Kasumi-1 (cell line): ENCODE measurements at places on chromosomes 16 and 17.
A peak's percentile ranks its signal among the peaks of the same experiment; 100 is the strongest.

DNA sequence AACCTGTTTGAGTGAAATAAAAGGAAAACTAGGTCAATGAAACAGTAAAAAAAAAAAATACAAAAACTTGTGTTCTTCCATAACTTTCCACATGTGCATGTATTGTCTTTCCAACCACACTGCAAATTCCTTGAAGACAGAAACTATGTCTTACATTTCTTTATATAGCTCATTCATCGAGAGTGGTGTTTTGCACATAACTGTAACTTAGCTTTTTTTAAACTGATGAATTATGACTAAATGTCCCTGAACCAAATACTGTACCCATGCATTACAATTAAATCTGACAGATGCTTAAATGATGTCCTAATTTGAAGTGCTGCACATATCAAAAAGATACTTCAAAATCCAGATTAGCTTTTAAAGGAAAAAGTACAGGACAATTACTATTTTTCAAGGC lies 50.1 kb downstream of the BRIP1 start:
- DNase-seq = no peak

DNA sequence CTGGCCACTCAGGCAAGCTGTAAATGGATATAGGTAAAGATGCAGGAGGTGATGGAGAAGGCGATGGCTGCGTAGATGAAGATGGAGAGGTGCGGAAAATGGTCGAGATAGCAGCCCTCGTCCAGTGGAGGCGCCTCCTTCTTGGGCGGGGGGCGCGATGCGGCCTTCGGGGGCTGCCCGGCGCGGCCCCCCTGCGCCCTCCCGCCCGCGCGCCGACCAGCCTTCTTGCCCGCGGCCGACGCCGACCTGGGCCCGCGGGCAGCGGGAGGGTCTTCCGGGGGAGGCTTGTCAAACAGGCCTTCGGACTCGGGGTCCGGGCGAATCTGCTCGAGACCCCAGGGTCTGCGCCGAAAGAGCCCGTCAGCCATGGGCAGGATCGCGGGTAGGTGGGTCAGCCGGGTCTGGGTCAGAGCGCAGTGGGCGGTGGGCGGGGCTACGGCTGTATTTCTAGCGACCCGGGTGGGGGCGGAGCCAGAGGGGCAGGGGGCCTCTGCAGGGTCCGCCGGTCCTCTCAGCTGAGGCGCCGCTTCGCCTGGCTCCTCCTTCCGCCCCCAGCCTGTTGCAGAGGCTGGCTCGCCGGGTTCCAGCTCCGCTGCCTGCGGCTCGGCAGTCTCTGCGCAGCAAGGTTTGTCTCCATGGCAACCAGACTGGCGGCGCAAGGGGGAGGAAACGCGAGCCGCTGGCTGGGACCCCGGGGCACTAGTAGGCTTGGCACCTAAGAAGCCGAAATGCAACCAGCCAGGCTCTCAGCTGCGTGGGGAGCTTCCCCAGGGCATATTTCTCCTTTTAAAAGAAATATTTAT lies 14.4 kb downstream of the MIS12 start:
- peak; percentile 24 for DNase-seq

DNA sequence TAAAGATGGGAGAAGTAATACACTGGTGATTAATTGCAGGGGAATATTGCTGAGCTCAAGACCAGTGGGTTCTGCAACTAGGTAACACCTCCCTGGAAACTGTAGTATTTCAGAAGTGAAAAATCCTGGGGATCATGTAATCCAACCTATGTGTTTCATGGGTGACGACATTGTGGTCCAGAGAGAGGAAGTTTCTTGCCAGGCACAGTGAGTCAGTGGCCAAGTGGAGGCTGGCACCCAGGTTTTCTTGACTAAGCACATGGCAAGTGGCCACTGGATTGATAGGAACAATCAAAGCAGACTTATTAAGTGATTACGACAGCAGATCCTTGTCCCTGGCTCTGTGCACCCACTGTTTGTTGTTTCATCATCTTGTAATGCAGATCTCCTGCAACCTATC lies 14.6 kb upstream of the CIITA start:
- peak; percentile 14 for DNase-seq

DNA sequence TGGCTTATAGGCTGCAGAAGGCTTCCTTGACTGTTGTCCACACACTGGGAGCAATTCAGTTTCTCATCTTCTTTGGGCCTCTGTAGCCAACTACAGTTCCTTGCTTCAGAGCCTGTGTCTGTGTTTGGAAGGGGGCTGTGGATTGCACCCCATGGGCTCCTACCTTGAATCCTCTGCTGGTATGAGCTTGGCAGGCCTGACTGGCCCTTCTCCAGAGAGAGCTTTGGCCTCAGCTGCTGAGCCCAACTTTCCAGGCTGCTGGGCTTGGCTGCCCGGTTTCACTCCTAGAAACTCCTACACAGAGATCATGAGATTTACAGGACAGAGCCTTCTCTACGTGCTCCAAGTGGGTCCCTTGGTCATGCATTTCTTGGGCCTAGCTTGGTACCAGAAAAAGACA lies 354.4 kb downstream of the SNX29 start:
- no peak for DNase-seq

- no peak for DNase-seq
Observed at GRCh38 chr16:31108794-31109558, 790 bp downstream of the BCKDK start.

DNA sequence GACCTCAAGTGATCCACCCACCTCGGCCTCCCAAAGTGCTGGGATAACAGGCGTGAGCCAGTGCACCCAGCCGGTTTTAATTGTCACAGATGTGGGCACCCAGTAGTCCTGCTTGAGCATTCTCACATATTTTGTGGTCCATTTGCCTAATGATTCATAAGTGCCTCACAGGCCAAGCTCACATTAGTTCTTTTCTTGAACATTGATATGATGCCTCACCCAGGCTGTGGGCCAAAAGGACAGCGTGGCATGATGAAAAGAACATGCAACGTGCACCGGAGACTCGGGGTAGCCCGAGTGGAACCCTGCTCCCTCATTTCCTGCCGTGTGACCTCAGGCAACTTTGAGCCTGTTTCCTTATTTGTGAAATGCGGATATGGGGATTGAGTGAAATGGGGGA lies 181.9 kb downstream of the SNX29 start:
- no peak for DNase-seq

DNA sequence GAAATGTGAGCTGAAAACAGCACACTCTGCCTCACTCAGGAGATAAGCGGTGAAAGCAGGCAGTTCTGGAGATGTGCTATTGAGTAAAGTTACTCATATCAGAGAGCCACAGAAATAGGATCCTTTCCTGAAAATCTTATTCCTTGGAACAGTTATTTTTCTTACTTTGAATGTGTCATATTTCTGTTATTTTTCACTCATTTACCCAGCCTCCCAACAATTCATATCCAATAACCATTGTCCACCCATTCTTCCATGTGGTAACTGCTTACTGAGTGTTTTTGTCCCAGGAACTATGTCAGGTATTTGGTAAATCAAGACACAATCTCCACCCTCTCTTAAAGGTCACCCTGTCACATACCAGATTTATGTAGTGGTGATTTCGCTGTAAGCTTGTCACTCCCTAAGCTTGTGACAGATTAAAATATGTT lies 144.9 kb downstream of the PARN start:
- DNase-seq = no peak

- DNase-seq = no peak
Observed at GRCh38 chr16:85335584-85336491, 223.6 kb upstream of the CIBAR2 start.

GRCh38 chr17:82441691-82442487 lies 8.7 kb downstream of the CYBC1 start:
- no peak for DNase-seq

- DNase-seq = no peak
Observed at GRCh38 chr16:76232704-76233103, 44.5 kb upstream of the CNTNAP4 start.

GRCh38 chr16:8847623-8848022 lies 21.2 kb downstream of the CARHSP1 start:
- DNase-seq = no peak

DNA sequence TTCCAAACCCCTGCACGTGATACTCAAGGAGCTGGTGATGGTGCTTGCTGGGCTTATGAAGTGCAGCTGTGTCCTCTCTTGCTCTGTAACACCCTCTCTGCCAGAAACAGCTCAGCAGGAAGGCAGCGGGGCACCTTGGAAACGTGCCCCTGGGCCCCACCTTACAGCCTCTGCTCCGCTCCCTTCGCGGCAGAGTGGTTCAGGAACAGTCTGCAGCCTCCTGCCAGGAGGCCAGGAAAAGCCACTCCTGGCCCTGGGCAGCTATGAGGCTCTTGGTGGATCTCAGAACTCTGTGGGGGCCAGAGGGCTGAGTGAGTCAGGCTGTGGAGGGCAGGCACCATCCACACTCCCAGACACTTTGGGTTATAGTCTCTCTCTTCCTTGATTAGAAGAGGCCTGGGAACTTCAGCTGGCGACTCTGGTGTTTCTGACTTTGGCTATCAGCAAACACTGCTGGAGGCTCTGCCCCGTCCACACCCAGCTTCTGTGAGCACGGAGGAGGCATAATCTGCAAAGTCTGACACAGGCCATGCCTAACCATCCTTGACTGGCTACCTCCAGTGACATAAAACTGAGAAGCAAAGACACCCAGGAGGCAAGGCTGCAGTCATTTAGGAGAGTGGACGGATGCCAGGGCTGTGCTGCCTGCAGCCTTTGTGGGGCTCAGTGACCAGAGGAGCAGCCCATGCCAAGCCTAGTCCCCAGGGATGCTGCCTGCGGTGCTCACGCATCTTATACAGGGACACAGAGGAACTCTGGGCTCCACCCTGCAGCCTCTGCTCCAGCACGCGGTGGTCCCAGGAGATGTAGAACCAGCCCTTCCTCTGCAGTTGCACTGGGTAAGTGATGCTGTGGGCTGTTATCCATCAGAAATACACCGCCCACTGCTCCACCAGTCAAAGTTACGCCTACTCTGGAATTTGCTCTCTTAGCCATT lies 65.3 kb downstream of the METRNL start:
- no peak for DNase-seq
